Mesenchymal stem cell (in vitro differentiated cells and primary cell): ENCODE measurements at places on chromosomes 3 and 15.

DNA sequence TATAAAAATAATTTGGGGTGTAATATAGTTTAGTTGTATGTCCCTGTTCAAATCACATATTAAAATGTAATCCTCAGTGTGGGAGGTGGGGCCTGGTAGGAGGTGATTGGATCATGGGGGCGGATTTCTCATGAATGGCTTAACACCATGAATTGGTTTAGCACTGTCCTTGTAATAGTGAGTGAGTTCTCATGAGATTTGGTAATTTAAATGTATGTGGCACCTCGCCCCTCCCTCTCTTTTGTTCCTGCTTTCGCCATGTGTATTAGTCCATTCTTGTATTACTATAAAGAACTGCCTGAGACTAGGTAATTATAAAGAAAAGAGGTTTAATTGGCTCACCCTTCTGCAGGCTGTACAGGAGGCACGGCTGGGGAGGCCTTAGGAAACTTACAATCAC lies 83.9 kb downstream of the ANXA2 start:
- no peak overlapping the region for H3K27ac ChIP-seq
- DNase-seq, result no peak
- no peaks in the 10 kb centered on the region for H3K36me3 ChIP-seq

DNA sequence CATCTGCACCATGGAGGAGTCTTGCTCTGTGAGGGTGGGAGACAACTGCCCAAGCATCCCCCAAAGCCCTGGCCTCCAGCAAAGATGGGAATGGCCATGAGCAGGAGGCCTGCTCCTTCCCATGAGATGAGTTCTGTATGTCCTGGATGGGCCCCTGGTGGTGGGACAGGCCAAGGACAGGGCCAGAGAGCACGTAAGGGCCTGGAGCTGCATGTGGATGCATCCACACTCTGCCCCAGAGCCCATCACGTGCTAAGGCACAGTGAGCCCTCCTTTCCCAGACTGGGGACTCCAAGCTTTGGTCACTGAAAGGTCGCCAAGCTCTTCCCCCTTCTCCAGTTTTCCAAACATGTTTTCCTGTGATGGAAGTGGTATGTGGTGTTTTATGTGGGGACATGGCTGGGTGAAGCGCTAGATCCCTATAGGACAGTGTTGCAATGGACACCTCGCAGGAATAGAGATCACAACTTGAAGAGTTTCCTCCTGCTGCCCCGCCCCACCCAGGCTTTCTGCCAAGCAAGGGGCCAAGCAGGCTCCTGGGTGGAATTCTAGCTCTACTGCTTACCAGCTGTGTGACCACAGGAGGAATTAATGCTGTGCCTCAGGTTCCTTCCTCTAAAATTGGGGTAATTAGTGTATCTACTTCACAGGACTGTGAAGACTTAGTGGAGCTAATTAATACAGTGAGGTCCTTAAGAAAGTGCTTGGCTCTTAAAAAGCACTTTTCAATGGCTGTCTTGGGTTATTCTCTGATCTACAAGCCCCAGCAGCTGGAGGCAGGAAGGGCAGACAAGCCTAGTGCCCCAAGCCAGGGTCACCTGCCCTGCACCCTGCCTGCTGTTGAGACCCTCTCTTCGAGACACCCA lies 106.4 kb upstream of the RPL32 start:
- no peaks in the 10 kb centered on the region for H3K27me3 ChIP-seq
- H3K4me3 ChIP-seq, result no peak overlapping the region
- H3K27ac ChIP-seq, result no peak overlapping the region

GRCh38 chr15:85755471-85755870 lies 39.3 kb downstream of the KLHL25 start:
- H3K36me3 ChIP-seq, result no peaks in the 10 kb centered on the region
- H3K4me1 ChIP-seq, result peaks cover 3% of the 10 kb centered on the region
- H3K4me3 ChIP-seq, result no peak overlapping the region
- no peak overlapping the region for H3K27ac ChIP-seq

DNA sequence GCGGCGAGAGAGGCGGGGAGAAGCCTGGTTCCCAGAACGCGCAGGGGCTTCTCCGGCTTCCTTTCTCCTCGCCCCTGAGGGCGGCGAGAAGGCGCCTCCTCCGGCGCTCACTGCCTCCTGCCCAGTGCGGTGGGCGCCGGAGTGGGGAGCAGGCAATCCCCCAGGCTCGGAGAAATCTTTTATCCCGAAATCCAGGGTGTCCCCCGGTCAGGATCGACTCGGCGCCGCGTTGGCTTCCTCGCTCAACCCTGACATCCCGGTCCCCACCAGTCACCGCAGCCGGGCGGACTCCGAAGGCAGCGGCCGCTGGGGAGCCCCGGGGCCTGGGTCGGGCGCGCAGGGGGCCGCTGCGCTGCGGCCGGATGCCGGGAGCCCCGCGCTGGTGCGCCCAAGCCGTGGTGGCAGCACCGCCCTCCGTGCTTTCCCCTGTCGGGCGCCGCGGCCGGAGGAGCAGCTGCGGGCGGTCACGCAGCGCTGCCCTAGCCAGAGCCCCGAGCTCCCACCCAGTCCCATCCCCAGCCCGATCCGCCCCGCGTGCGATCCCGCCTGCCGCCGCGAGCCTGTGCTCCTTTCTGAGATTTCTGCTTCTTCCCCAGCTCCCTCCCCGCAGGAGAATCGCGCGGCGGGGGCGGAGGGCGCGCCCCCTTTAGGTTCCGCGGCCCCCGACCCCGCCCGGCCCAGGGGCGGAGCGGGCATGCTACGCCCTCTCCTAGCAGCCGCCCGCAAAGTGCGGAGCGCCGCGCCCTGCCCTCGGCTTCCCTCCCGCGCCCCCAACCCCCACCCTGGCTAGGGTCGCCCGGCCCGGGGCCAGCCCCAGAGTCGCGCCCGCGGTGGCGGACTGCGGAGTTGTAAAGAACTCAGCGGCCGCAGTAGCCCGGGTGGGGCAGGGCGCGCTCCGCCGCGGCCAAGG lies 683 bp upstream of the CACNA2D3 start:
- peak overlapping the region; percentile 53 for H3K4me3 ChIP-seq
- H3K27me3 ChIP-seq, result peaks cover 67% of the 10 kb centered on the region
- H3K27ac ChIP-seq, result no peak overlapping the region
- H3K4me1 ChIP-seq, result peaks cover 25% of the 10 kb centered on the region
- H3K36me3 ChIP-seq, result no peaks in the 10 kb centered on the region

DNA sequence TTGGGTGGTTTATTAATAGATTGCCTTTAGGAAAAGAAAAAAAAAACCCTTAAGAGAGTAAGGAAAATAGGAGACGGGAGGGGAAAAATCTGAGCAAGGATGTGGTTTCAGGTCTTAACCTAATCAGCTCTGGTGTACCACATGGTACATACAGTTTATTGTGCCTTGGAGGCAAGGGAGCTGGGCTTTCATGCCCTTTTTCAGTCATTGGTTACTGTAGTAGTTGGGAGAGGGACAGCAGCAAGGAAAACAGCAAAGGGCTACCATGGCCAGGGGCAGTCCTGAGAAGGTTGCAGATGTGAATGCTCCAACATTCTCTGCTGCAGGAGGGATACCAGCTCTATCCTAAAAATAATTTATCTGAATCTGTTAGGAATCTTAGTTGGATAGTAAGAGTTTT lies 5.9 kb downstream of the CMC1 start:
- DNase-seq, result no peak
- no peaks in the 10 kb centered on the region for H3K27me3 ChIP-seq
- no peaks in the 10 kb centered on the region for H3K36me3 ChIP-seq
- no peaks in the 10 kb centered on the region for H3K4me1 ChIP-seq
- no peak overlapping the region for H3K4me3 ChIP-seq

- H3K36me3 ChIP-seq, result peaks cover 3% of the 10 kb centered on the region
These were observed 33.5 kb downstream of the TGFBR2 start for GRCh38 chr3:30639937-30640336.

GRCh38 chr15:99347574-99347973 lies 96.3 kb downstream of the LRRC28 start:
- H3K4me1 ChIP-seq, result peaks cover 4% of the 10 kb centered on the region
- H3K36me3 ChIP-seq, result peaks cover 3% of the 10 kb centered on the region
- H3K27ac ChIP-seq, result no peak overlapping the region
- no peaks in the 10 kb centered on the region for H3K27me3 ChIP-seq
- DNase-seq, result peak; percentile 26

- no peak overlapping the region for H3K4me3 ChIP-seq
- no peaks in the 10 kb centered on the region for H3K36me3 ChIP-seq
- no peaks in the 10 kb centered on the region for H3K4me1 ChIP-seq
- no peaks in the 10 kb centered on the region for H3K27me3 ChIP-seq
- DNase-seq, result no peak
These were observed 141.1 kb downstream of the DOCK3 start for GRCh38 chr3:50815844-50816243.

DNA sequence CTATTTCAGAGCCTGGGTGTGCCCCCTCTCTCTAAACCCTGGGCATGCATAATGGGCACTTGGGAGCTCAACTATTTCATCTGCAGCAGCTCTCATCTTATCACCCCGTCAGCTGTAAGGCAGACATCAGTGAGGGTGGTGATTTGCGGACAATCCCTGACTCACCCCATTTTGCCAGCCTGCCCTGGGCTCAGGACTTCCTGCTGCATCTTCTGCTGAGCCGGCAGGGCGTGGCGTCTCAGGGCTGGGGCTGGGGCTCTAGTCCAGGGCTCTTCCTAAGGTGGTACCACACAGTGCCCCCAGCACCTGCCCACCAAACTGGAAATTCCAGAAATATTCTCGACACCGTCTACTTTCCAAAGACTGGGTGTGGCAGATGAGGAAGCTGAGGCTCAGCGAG lies 925 bp upstream of the PSTPIP1 start:
- peaks cover 18% of the 10 kb centered on the region for H3K27me3 ChIP-seq
- no peak for DNase-seq
- H3K4me3 ChIP-seq, result no peak overlapping the region
- H3K36me3 ChIP-seq, result no peaks in the 10 kb centered on the region

GRCh38 chr15:38843736-38844590 lies 279.3 kb upstream of the RASGRP1 start:
- H3K27ac ChIP-seq, result peak overlapping the region; percentile 93
- no peaks in the 10 kb centered on the region for H3K36me3 ChIP-seq
- H3K27me3 ChIP-seq, result no peaks in the 10 kb centered on the region
- peaks cover 9% of the 10 kb centered on the region for H3K4me1 ChIP-seq

DNA sequence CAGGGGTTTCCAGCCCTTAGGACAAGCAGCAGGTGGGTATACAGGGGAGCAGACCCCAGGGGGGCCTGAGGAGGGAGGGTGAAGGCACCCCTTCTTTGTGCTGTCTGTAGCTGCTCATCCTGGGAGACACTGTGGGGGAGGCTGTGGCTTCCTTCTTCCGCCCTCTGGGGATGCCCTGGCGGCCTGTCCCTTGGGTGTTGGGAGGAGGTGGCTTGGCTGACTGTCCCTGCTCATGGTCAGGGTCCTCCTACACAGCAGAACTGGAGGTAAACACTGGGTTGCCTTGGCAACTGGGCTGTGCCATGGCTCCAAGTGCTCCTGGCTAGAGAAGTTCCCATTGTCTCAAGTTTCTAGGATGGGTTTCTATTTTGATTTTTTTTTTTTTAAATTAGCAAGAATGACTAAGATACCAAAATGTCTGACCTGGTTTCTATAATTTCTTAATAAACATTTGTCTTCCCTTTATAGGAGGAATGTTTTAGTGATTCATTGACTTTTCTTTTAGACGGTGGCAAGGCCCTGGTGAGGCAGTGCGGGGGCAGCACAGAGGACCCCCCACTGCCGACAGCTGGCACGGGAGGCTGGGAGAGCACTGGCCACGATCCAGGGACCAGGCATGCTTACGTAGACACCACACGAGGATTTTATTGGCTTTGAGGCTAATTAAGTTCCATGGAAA lies 12.4 kb downstream of the KLF13 start:
- DNase-seq, result peak; percentile 81
- H3K4me3 ChIP-seq, result peak overlapping the region; percentile 47
- H3K4me1 ChIP-seq, result peaks cover 20% of the 10 kb centered on the region
- H3K27me3 ChIP-seq, result no peaks in the 10 kb centered on the region
- no peaks in the 10 kb centered on the region for H3K36me3 ChIP-seq

DNA sequence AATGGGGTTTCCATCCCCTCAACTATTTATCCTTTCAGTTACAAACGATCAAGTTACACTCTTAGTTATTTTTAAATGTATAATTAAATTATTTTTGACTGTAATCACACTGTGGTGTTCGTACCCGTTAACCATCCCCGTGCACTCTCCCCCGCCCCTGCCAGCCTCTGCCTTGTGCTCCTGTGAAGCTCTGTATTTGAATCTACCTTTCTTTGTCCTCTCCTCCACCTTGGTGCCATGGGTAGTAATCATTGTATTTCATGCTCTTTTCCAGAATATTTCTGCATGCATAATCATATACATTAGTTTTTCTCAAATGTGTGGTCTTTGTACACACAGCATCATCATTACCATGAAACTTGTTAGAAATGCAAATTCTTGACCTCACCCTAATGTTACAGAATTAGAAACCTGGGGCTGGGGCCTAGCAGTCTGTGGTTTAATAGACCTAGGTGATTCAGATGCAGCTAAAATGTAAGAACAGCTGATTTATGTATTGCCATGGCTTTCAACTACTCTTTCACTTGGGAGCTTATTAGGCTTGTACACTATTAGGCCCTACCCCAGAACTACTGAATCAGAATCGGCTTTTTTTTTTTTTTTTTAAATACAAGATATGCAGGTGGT lies 91.5 kb downstream of the STT3B start:
- no peaks in the 10 kb centered on the region for H3K4me1 ChIP-seq
- peaks cover 84% of the 10 kb centered on the region for H3K36me3 ChIP-seq
- no peak overlapping the region for H3K27ac ChIP-seq
- DNase-seq, result no peak
- no peaks in the 10 kb centered on the region for H3K27me3 ChIP-seq

DNA sequence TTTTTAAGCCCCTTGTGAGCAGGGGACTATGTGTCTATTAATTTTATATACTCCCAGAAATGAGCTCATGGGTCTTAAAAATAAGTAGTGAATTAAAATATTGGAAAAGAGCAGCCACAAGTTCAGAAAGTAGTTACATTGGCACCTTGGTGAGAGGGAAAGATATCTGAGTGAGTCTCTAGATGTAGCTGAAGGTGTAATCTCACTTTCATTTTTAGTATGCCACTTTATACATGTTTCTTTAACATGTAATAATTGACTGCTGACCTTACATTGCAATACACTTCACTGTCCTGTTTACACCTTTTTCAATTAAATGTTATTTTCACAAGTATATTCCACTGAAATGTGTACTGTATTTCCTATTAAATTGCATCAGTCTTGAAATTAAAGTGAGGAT lies 12.1 kb upstream of the PAK6 start:
- H3K4me1 ChIP-seq, result no peaks in the 10 kb centered on the region
- H3K27me3 ChIP-seq, result no peaks in the 10 kb centered on the region
- no peaks in the 10 kb centered on the region for H3K36me3 ChIP-seq
- H3K27ac ChIP-seq, result no peak overlapping the region
- no peak overlapping the region for H3K4me3 ChIP-seq

DNA sequence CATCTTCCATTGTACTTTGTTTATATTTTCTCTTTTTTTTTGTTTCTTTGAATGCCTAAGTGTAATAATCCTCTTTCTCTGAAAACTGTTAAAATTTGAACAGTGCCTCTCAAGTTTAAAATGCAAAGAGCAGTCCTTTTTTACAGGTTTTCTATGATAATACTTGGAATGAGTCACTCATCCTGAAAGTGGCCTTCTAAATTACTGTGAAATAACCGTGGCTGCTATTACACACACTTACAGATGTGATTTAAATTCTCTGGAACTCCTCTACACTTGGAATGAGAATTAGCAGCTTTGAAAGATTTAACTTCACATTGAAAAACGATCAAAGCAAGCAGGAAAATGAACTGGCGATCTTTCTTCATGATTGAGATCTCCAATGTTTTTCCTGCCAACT lies 105.9 kb downstream of the ROBO1 start:
- H3K27ac ChIP-seq, result no peak overlapping the region
- H3K36me3 ChIP-seq, result no peaks in the 10 kb centered on the region
- H3K27me3 ChIP-seq, result no peaks in the 10 kb centered on the region
- no peak for DNase-seq
- H3K4me1 ChIP-seq, result no peaks in the 10 kb centered on the region

GRCh38 chr15:23372284-23372683 lies 17.7 kb downstream of the GOLGA8S start:
- DNase-seq, result peak; percentile 3
- no peaks in the 10 kb centered on the region for H3K27me3 ChIP-seq
- no peak overlapping the region for H3K27ac ChIP-seq
- no peaks in the 10 kb centered on the region for H3K36me3 ChIP-seq
- no peaks in the 10 kb centered on the region for H3K4me1 ChIP-seq
- H3K4me3 ChIP-seq, result no peak overlapping the region
